ENCODE measurements at places on chromosomes 6 and 20. TPM values are rescaled to one million over a fixed set of nuclear protein-coding genes. Genes with fewer than 3 reads are reported as not detected.

GRCh38 chr6:37653933-37654565 is 43.6 kb downstream of the MDGA1 start:
- DNase-seq = peak; percentile 64

BLOC1S5 gene
- 4.4 TPM for polyA plus RNA-seq

- no peak for DNase-seq
Observed at GRCh38 chr6:28139860-28140543, 1.7 kb upstream of the ZKSCAN8 start.

GRCh38 chr20:44021900-44022299 is 107.2 kb downstream of the TOX2 start:
- DNase-seq = no peak

DNA sequence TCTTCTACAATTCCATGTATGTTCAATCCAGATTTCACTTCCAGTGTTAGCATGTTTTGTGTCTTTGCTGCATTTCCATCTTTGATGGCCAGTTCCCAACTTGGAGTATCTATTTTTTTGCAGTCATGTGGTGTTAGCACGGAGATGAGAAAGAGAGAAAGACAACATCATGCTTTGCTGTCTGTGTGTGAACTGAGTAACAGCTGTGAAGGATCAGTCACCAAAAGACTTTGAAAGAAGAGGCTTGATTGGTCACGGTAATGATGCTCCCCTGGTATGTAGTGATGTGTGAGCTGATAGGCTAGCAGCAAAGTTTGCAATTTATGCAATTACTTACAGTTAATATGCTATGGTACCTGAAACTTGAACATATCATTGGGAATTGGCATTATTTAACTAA is 731.3 kb upstream of the NRSN1 start:
- no peak for DNase-seq

DNA sequence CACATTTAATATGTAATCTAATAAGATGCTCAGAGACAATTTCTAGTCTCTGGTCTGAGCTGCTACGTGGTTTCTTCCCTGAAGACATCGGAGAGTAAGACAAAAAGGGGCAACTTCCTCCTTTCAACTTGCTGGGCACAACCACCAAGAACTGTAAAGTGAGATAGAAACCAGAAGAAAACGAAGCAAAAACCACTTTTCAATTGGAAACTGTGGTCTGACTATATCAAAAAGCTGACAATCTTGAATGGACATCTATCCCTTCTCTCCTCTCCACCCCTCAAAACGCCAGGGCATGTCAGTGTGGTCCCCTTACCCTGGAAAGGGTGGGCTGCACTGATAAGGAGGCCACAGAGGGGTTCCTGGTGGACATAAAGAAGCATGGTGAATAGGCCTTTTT is 269.1 kb downstream of the CD83 start:
- DNase-seq = no peak

DNA sequence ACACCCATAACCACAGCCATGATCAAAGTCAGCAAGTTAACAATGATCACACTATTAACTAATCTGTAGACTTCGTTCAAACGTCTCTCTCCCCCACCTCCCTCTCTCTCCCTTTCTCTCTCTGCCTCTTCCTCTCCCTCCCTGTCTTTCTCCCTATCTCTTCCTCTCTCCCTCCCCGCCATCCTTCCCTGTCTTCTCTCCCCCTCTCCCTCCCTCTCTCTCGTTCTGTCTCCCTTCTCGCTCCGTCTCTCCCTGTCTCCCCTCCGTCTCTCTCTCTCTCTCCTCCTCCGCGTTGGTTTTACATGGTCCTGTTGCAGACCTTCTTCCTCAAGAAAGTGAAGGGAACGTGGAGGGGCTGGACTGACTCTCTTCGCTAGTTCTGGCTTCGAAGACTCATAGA is 308.9 kb upstream of the FOXQ1 start:
- no peak for DNase-seq

DST gene
- 64.5 TPM for polyA plus RNA-seq

EPPIN gene
- polyA plus RNA-seq = not detected

ZHX3 gene
- 6.0 TPM for polyA plus RNA-seq

ANGPT4 gene
- not detected for polyA plus RNA-seq

MYT1 gene
- polyA plus RNA-seq = 0.23 TPM
